ENCODE measurements at places on chromosomes 4 and X.

- DNase-seq, result no peak
Measured at GRCh38 chrX:104253567-104254441, 929 bp downstream of the ESX1 start.

GRCh38 chr4:97412331-97412730 is 730.9 kb downstream of the STPG2 start:
- no peak for DNase-seq

DNA sequence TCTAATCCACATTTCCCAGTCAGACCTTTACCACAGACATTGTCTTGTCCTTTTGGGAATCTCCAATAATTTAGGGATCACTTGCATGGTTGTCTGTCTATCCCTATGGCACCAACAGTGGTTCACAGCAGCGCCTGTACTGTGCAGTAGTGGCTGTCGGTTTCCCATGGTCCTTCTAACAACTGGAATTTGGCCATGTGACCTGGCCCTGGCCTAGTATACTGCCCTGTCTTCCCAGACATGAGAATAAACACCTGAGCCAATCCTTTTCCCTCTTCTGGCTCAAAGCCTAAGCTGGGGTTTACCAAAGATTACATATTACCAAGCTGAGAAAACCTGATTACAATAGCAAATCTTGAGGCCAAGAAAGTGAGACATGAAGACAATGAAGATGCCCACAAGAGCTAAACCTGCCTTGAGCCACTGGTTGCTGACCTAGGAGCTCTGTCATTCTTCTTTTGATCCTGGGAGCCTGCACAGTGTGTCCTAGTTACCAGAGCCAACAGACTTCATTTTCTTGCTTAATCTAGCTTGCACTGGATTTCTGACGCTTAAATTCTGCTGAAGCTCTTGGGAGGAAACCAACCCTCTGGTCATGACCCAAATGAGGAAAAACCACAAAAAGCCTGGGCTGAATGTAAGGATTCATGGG is 92.1 kb downstream of the SCD5 start:
- no peak for DNase-seq

DNA sequence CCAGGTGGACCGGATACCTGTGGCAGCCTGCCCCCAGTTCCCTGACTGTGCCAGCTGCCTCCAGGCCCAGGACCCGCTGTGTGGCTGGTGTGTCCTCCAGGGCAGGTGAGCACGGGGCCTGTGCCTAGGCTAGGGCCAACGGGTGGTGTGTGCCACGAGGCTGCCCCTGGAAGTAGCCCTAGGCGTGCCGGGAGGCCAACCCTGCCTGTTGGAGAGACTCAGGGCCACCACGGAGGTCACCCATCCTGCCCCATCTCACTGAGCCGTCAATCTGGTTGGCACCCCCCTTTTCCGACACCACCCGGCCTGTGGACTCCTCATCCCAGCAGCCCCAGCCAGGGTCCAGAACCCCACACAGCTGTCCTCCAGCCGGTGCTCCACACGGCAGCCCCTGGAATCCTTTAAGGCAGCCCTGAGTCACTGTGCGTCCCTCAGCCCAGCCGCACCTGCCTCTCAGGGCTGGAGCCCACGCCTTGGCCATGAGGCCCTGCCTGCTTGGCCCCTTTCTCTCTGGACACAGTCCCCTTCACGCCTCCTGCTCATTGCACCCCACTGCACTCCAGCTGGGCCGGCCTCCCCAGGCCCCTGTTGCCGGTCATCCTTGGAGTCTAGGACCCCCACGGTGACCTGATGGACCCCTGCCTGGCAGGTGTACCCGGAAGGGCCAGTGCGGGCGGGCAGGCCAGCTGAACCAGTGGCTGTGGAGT is 5.3 kb downstream of the PLXNB3 start:
- no peak for DNase-seq

All from activated CD8-positive, alpha-beta memory T cell treated with anti-CD3 and anti-CD28 coated beads for 4 hours (primary cell).